Activated CD8-positive, alpha-beta memory T cell treated with anti-CD3 and anti-CD28 coated beads for 48 hours (primary cell): ENCODE measurements at places on chromosomes 16 and 17.

- DNase-seq = no peak
These were observed 37.8 kb downstream of the GLG1 start for GRCh38 chr16:74568961-74569631.

GRCh38 chr17:733743-734142, 1.3 kb downstream of the TLCD3A start:
- no peak for DNase-seq

GRCh38 chr17:30332057-30332542, 1.8 kb downstream of the TMIGD1 start:
- no peak for DNase-seq

DNA sequence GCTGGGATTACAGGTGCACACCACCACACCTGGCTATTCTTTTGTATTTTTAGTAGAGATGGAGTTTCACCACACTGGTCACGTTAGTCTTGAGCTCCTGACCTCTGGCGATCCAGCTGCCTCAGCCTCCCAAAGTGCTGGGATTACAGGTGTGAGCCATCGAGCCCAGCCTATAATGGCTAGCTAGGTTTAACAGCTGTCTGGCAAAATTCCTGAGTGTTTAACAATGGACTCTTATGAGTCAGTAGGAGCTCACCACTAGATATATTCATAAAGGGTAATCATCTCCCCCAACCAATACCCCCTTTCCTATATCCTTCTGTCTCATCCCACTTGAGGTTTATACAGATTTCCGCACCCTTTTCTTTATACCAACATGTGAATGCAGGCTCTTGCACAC, 91.5 kb upstream of the CDH13 start:
- no peak for DNase-seq

DNA sequence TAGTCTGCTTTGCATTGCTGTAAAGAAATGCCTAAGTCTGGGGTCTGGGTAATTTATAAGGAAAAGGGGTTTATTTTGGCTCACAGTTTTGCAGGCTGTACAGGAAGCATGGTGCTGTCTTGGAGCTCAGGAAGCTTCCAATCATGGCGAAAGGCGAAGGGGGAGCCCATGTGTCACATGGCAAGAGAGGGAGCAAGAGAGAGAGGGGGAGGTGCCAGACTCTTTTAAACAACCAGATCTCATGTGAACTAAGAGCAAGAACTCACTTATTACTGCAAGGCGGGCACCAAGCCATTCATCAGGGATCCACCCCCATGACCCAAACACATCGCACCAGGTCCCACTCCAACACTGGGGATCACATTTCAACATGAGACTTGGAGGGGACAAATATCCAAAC, 148.2 kb upstream of the HS3ST2 start:
- no peak for DNase-seq

GRCh38 chr16:31050280-31051030, 17.1 kb downstream of the STX4 start:
- DNase-seq = no peak
